ENCODE measurements at places on chromosomes 1 and 21.

- DNase-seq: no peak
Observed at GRCh38 chr1:115188680-115189395, 99.5 kb upstream of the TSPAN2 start.

DNA sequence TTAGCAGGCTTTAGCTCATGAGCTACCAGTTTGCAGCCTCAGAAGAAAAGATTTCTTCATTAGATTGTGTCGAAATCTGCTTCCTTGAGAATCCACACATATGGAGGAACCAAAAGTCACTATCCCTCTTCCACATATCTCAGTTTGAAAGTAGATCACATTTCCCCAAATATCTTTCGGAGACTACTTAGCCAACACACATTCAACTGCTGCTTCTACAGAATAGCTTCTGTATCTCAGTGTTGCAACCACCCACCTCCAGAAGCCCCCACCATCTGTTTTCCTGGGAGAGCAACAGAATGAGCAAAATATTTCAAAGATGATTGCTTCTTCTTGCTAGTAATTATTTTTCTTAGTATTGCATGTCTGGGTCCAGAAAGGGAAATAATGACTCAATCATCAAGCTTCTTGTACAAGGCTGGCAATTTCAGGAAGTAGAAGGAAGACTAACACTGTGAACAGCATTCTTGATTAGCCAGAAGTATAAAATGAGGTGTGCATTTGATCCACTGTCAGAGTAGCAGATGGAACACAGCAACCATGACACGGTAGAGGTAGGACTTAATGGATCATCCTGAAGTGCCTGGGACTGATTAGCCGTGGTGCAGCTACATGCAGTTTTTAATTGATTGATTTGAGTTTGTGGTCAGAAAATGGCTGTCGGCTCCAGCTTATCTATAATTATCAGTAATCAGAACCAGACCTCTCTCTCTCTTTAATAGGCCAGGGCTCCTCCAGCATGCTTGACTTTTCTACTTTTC lies 24.9 kb downstream of the ZC3H11B start:
- DNase-seq: no peak

DNA sequence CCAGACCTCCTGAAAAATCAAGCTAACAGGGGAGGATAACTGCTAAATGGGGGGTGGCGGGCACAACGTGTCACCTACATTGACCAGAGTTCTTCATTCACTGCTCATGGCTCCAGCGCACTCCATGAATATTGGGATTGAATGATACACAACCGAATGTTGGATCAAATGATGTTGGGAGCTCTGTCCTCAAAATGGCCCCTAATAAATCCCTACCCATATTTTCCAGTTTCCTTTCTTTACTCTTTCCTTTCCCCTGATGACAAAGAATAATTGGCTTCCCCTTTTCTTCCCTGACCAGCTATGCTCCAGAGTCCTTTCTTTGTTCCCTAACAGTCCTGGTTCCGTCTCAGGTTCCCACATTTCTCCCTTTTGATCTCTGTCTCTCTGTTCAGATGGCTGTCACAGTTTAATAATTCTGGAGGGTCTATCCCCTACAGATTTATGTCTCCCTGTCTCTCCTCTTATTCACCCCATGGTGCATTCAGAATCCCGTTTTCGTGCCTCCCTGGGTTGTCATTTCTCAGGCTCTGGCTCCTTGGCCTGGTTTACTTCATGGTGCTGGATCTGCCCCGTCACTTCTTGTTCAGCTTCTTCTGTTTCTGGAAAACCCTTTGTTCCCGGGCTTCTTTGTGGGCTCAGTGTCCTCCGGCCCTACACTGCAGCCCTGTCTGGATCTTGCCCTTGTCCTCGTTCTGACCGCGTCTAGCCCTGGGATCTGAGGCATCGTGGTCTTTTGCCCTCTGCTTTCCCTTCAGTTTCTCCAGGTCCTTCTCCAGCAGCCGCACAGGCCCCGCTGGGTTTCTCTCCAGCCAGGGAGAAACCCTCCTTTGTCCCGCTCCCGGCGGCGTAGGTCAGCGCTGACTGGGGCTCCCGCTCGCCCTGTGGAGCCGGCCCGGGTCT lies 78.3 kb downstream of the NDUFS5 start:
- DNase-seq: no peak

GRCh38 chr1:174413632-174414031 lies 34.1 kb upstream of the GPR52 start:
- DNase-seq: no peak

GRCh38 chr1:16349847-16350406 lies 2.4 kb downstream of the FBXO42 start:
- DNase-seq: no peak

DNA sequence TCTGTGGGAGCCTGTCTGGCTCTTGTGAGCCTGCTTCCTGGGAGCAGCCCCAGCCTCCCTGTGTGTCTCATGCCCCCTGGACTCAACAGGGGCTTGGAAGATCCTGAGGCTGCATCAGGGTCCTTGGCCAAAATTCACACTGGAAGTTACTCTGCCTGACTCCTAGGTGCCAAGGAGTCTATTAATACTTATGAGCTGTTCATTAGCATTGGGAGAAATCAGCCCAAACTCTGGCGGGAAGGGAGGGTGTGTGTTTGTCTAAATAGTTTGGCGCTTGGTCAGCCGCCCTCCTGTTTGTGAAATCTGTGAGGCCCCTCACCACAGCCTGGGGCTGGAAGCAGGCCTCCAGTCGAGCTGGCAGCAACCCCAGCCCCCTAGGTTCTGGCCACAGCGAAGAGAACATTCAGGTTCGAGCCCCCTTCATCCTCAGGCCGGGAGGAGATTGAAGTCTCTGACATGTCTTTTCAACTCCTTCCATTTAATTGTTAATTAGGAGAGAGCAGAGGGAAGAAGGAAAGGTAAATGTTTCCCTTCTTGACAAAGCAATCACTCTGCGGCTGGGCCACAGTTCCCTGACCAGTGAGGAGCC lies 82.1 kb upstream of the F3 start:
- no peak for DNase-seq

GRCh38 chr1:78009836-78010235 lies 5.1 kb downstream of the DNAJB4 start:
- no peak for DNase-seq

DNA sequence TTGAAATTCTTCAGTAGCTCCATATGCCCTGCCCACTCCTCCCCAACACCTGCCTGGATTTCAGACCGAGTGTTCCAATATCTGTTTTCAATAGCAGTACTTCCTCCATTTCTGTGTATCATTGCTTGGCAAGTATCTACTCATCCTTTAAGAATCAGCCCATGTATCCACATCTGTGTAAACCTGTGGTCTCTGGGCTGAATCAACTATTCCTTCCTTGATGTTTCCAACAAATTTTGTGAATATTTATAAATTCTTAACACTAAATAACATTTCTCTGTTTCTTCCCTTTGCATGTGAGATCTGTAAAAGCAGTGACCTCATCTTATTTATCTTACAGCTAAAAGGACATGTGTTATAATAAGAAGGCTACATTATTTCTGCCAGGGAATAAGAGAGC lies 26.0 kb upstream of the UAP1 start:
- DNase-seq: no peak

GRCh38 chr1:189274267-189274666 lies 1203.4 kb downstream of the BRINP3 start:
- DNase-seq: no peak

- DNase-seq: no peak
Observed at GRCh38 chr1:3539707-3540425, 71.4 kb downstream of the MEGF6 start.

- no peak for DNase-seq
Observed at GRCh38 chr1:26493267-26493666, 21.0 kb downstream of the HMGN2 start.

- no peak for DNase-seq
Observed at GRCh38 chr1:1168451-1169411, 4.9 kb upstream of the TTLL10 start.

DNA sequence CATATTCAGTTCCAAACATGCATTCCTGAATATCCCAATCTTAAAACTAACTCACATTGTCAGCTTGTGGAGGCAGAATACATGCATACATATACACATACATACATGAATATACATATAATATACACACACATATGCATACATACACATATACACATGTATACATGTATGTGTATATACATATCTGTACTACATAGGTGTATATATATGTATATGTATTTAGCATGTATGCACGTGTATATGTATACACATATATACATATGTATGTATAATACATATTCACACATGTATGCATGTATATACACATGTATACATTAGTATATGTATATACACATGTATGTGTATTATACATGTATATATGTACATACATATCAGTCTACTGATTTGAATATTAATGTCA lies 1.2 kb upstream of the ZNF691 start:
- no peak for DNase-seq

DNA sequence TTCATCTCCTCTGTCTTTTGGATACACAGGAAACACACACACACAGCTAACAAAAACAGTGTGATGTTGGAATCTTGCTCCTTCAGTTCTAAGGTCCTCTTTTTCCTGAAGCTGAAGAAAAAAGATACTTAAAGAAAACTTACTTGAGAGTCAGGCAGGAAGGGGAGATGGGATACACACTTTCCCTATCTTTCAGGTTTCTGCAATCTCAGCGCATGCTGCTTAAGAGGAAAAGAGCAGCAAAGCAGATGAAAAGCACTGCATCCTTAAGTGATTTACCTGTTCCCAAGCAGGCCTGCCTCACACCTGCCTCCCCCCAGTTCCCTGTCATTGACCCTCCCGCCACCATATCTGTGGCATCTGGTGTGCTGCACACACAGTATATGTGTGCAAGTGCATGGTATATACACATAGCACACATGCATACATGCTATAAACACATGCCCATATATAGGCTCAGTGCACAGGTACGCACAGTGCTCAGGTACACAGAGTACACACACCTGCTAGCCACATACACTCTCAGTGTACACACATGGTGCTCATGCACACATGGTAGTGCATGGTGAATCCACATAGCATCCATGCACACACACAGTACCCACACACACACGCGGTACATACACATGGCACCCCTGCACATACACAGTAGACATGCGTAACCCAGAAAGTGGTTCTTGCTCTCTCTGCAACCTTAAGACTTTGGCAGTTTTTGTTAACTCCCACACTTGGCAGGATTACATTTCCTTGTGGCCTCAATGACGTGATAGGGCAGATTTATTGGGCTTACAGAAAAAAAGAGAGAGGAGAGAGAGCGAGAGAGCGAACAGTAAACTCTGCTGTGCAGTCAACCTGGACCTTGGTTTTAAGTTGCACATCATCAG lies 166.9 kb downstream of the TOMM20 start:
- DNase-seq: no peak

DNA sequence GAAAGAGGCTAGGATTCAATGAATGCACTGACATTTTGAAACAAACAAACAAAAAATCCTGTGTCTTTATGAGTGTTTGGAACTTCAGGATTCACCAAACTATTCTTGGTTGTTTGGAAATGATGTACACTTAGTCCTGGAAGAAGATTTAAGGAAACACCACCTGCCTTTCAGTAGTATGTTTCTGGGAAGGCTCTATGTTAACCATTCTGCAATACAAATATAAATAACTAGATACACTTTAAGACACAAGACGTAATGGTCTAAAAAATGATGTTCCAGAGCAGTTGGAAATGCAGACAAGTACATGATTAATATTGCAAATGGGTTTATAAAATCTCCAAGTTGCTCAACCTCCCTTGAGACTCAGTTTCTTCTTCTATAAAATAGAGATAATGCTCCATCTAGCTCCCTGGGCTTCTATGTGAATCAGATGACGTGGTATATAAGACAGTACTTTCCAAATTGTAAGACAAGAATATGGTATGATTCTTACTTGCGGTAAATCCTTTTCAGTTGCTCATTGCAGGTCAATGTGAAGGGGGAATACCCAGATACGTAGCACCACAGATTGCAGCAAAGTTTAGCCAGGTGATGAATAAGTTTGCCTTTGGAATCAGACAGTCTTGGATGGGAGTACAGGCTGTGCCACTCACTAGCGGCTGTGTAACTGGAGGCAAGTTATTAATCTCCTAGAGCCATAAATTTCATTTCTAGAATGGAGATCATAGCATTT lies 224.8 kb upstream of the SGIP1 start:
- no peak for DNase-seq

GRCh38 chr1:7119156-7119555 lies 333.9 kb downstream of the CAMTA1 start:
- DNase-seq: no peak

DNA sequence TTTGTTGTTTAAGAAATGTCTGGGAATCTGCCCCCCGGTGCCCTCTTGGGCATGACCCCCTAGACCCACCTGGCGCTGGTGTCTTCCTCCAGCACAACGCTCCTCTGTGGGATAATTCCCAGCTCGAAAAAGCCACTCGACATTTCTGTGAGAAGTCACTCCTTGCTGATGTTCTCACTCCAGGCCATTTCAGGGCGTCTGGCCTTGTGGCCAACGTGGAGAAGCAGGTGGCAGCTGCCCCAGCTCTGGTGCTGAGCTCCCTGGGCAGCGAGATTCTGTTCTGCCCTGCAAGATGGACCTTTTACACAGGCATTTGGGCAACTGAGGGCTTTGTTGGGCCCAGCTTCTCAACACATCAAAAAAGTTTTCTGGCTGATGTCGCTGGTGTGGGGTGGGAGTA lies 147.7 kb upstream of the WNT4 start:
- no peak for DNase-seq

DNA sequence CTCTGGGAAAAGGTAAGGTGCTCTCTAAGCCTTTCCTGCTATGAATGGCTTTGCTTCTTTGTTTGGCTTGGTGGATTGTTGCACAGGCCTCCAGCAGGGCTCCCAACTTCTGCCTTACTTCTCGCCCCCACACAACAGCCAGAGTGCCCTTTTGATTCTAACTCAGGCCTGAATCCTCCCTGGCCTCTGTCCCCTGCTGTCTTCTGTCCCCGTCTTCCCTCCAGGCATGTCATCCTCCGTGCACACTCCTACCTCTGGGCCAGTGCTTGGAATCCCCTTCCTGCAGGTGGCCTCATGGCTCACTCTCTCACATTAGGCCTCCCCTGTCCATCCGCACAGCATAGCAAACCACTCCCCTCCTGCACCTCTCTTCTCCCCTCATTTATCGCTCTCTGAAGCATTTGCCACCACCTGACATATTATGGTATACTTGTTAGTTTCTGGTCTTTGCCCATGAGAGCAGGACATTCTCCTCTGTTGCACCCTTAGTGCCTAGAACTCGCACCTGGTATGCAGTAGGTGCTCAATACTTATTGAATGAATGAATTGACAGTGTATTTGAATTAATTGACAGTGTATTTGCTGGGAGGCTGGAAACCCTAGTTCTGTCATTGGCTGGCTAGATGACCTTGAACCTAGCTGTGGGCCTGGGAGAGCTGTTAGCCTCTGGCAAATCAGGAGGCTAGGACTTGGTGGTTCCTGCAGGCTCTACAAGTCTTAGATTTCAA lies 2.9 kb downstream of the ZDHHC18 start:
- no peak for DNase-seq

- no peak for DNase-seq
Observed at GRCh38 chr21:41166884-41167283, 1.1 kb upstream of the BACE2 start.

GRCh38 chr21:39444421-39445180 lies 977 bp downstream of the LCA5L start:
- DNase-seq: no peak
